Amygdala (tissue), 56 donors: ENCODE measurements at places on chromosomes 12 and 14.

GRCh38 chr12:26295001-26295400 is 99.6 kb downstream of the SSPN start:
- no peak for DNase-seq

DNA sequence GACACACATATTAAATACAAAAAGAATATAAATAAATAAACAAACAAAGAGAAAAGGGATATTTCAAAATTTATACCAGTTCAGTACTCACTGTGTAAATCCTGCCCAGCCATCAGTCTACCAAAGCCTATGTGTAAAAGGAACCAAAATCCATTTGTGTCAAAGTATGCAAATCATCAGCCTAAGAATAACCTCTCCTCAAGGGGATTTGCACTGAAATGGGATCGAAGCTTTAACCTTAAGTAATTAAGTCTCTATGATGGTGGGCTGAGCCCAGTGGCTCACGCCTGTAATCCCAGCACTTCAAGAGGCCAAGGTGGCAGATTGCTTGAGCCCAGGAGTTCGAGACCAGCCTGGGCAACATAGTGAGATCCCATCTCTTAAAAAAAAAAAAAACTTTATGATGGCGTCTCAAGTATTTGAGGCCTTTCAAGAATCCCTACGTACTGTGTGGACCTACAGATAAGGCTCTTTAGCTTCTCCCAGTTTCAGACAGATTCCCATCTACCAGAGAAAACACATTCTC is 57.8 kb upstream of the METAP2 start:
- no peak for DNase-seq

- DNase-seq, result no peak
These were observed 9.8 kb downstream of the CCER1 start for GRCh38 chr12:90945070-90945649.

DNA sequence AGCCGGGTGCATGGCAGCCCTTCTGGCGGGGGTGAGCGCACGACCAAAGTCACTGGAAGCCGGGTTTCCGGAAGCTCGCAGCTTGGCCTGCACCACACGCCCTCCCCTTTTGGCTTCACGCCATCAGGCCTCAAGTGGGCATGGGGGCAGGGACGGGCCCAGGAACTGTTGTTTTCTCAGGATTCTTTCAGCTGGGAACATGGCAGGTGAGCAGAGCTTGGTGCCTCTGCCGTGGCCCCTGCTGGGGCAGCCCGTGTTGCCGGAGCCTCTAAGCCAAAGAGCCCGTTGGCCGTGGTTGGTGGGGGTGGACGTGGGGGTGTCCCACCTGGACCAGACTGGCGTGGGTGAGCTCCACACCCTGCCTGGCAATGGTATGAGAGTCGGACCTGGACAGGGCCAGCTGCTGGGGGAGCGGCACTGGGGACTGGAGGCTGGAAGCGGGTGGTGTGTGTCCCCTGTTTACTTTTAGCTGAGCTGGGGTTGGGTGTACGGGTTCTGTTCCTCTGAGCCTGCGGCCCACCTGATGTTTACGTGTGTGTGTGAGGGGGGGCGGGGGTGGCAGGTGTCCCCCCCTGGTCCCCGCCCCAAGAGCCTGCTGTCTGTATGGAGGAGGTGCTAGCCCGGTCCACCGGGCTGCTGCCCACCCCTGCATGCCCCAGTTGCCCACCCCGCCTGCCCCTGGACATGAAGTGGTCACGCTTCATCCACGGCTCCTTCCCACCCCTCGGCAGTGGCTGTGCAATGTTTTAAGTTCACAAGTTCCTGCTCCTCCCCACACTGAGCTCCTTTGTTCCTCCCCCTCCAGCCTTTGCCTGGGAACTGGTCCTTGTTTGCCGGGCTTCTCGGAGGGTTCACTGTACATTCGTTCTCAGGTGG is 28.7 kb upstream of the PLD4 start:
- DNase-seq, result no peak

DNA sequence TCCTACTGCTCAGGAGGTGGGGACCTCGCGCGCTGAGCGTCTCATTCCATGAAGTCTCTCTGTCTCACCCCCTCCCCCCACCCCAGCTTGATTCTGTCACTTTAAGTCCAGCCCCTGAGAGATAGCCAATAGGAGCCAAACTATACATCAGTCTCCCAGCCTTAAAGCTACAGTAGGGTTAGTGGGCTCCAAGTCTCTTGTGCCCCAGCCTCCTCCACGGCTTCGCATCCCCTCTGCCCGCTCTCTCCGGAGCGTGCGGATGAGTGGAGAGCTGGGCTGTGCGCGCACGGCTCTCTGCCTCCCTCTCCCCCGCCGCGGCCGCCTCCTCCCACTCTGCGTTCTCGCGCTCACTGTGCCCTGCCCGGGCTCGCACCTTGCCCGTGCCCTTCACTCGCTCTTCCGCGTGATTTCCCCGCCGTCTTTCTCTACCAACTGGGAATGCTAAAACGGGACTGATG is at the start of gene ESRRB:
Gene ESRRB, plus strand, starts transcription at position 191 of the 458 bp plus-strand sequence. Its CDS starts 265 bp downstream, at position 456.
- no peak for DNase-seq

DNA sequence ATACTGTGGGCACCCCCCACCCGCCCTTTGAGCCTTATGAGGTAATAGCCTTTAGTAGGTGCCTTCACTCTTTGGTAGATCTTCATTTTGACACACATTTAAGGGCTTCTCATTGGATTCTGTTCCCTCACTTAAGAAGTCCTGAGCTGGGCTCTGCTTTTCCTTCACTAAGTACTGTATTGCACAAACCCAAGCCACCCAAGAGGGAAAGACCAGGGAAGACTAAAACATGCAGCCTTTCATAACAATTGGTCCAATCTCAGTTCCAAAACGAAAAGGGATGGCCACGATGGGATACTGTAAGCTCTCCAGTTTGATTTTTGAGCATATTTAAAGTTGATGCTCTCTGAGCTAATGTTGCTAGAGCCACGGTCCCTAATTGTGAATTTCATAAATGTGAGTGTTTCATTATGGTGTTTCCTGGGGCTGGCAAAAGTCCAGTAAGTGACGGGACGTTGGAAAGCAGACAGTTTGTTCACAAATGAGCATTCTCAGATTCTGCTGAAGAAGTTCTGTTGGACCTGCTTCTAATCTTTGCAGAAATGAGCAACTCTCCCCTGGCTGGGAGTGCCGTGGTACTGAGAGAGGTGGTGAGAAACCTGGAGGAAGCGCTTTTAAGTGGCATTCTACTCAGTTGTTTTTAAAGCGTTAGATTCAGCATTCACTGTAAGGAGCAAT is 9.4 kb downstream of the SSPN start:
- no peak for DNase-seq

GRCh38 chr12:98653866-98654493 is 8.9 kb downstream of the APAF1 start:
- no peak for DNase-seq

- no peak for DNase-seq
These were observed 113.7 kb upstream of the PDZRN4 start for GRCh38 chr12:41074473-41074769.

DNA sequence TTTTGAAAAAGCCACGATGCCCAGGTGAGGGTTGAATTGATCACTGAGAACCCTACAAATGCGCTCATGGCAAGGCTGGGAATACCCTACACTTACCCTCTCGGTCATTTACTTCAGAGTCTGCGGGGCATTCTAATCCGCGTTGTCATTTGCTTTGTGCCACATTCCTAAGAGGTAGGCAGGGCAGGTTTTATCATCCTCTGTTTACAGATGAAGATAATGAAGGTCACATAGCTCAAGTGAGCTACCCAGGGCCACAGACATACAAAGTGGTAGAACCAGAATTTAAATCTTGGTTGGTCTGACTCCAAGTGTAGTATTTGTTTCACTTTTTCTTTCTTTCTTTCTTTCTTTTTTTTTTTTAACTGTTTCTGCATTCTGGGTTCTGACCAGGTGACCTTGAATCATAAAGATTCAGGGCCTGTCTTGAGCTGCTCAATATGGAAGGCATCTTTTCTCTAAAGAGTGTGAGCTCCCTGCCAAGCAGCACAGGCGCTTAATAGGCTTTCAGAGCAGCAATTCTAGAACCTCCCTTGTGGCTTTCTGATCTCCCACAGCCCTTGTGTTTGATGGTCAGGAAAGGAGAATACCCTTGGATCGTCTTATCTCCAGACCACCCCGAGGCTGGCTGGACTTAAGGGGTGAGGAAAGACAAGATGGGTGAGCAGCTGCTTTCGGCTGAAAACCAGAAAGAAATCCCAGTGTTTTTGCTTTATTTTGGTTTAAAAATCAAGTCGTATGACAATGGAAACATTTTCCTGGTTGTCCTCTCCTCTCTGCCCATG is 662 bp upstream of the BATF start:
- no peak for DNase-seq

DNA sequence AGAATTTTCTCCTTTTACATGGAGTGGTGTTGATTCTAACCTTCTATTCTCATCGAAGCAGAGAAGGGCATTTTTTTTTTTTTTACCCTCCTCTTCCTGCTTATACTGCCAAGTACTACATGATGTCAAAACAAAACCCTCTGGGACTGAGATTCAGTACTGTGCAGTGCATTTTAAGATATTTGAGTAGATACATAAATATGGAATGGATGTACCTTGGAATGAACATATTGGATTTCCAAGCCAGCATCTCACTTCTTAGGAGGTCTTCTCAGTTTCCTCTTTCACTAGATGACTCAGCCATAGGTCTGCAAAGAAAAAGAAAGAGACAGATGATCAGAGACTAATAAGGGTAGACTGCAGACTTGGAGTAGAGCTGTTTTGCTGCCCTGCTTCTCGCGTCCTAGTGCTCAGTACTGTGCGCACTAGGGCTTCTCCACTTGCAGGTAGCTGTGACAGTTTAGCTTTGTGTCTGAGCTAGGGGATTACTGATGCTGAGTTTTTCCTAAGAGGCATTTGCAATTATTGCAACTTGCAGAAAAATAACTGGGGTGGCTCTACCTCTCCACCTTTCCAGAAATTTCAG is 20.4 kb downstream of the TPH2 start:
- DNase-seq, result no peak

- DNase-seq, result no peak
These were observed 40.0 kb downstream of the OSBPL8 start for GRCh38 chr12:76519538-76519937.

DNA sequence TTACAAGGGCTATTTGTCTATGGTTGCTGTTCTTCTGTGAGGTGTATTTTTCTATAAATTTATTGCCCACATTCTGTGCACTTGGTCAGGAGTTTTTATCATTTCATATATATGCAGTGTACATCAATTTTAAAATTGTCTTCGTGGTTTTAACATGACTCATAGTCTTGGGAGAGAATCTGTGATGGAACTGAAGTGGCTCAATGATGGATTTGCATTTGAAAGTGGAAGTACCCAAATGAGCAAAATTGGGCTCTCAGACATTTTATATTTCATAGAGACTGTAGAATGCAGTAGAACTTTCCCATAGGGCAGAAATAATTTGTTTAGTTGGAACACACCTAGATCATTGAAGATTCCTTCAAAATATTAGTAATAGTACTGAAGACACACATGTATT is 1.9 kb upstream of the SCFD1 start:
- DNase-seq, result no peak

- no peak for DNase-seq
These were observed 324.2 kb downstream of the ALG10 start for GRCh38 chr12:34346372-34347034.

GRCh38 chr12:28489246-28489645 is 299.0 kb downstream of the CCDC91 start:
- DNase-seq, result no peak

DNA sequence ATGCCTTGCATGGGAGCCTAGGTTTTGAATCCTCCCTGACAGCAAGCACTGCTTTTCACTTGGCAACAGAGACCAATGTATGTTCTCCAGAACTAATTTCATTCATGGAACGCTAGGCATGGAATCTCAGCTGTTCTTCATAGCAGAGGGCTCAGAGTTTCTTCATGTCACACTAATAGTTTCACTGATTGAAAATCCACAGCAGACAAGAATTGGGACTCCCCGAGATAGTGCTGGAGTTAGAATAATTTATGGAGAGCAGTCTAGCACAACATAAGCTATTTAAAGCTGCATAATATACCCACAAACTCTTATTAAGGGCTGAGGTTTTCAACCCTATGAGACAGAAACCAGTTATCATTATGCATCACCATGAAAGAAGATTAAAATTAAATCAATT is 342.5 kb downstream of the TMEM132D start:
- no peak for DNase-seq

GRCh38 chr12:124548854-124549378 is 18.5 kb downstream of the NCOR2 start:
- no peak for DNase-seq

GRCh38 chr12:49501895-49502294 is 36.9 kb upstream of the KCNH3 start:
- no peak for DNase-seq

- no peak for DNase-seq
These were observed 309.9 kb downstream of the VRK1 start for GRCh38 chr14:97107080-97107479.

GRCh38 chr14:50263321-50263720 is 31.9 kb upstream of the SOS2 start:
- no peak for DNase-seq

GRCh38 chr12:123942911-123943648 is 29.6 kb downstream of the CCDC92 start:
- DNase-seq, result no peak

DNA sequence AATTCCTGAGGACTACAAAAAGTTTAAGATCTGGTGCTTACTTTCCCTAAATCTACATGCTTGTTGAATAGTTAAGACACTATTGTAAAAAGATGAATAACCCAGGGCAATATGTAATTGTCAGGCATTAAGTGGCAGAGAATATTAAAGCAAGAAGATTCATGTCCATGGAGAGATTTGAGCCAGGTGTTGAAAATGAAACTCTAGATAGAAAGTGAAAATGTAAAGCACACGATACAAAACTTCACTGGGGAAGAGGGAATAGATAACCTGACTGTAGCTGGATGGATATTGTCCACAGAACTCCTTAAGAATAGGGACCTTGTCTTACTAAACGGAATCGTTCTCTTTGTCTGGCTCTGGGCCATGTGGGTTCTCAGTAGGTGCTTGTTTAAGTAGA is 5.0 kb downstream of the CAND1 start:
- DNase-seq, result no peak

DNA sequence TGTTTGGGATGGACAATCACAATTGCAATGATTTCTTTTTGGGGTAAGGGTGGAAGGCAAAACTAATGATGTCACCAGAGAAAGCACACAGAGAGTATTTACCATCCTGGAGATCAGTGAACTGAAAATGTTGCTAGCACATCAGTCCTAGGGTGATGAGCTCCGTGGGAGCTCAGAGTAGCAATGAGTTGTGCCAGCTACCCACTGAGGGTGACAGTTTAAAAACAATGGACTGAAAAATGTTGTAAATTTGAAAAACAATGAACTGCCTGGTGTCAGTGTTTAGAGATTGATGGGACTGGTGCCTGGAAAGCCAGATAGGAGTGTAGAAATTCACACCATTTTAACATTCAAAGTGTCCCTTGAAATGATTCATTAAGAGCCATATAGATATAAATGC is 198.5 kb downstream of the ATP23 start:
- DNase-seq, result no peak

- DNase-seq, result no peak
These were observed 6.5 kb downstream of the MBIP start for GRCh38 chr14:36313898-36314297.
